ENCODE measurements at places on chromosomes 1 and 21.

GRCh38 chr1:169608226-169608625 is 21.7 kb downstream of the SELP start:
- DNase-seq = no peak

- DNase-seq = no peak
These were observed 19.7 kb upstream of the TMEM52 start for GRCh38 chr1:1938613-1939295.

DNA sequence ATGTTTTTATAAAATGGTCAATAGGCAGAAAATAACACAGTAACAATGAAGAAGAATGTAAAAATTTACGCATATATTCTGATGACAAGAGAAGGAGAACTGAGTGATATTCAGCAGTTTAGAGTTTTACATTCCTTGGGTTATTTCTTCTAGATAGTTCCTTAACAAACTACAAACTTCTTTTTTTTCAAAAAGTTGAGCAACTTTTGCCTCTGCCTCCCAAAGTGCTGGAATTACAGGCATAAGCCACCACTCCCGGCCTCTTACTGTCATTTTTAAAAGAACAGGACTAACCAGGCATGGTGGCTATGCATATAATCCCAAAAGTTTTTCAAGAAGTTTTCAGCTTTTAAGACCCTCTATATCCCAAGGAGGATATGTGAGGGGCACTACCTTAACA is 32.9 kb downstream of the ARNT start:
- no peak for DNase-seq

GRCh38 chr1:225877580-225877979 is 4.6 kb downstream of the TMEM63A start:
- peak; percentile 51 for DNase-seq

DNA sequence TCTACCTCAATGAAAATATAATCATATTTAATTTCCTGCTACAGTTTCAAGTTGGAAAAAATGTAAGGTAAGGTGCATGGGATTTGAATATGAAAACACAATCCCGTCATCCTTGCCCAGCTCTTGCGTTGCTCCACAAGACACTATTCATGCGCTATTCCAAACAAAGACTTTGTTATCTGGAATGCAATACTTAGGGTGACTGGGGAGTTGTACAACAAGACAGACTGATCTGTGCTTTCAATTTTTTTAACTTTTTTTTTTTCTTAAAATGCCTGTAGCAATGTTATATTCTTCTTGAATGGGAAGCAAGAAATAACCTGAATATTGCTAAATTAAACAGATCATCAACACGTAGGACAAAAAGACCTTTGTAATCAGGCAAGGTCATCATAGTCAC is 1077.2 kb downstream of the TTLL7 start:
- DNase-seq = no peak

- no peak for DNase-seq
These were observed 51.7 kb upstream of the TIAM1 start for GRCh38 chr21:31395791-31396190.

GRCh38 chr1:180982422-180982821 is 40.2 kb downstream of the STX6 start:
- DNase-seq = no peak

GRCh38 chr1:63640633-63641567 is 47.7 kb downstream of the PGM1 start:
- DNase-seq = no peak

- DNase-seq = no peak
These were observed 71.1 kb downstream of the NPHP4 start for GRCh38 chr1:5921129-5921528.

DNA sequence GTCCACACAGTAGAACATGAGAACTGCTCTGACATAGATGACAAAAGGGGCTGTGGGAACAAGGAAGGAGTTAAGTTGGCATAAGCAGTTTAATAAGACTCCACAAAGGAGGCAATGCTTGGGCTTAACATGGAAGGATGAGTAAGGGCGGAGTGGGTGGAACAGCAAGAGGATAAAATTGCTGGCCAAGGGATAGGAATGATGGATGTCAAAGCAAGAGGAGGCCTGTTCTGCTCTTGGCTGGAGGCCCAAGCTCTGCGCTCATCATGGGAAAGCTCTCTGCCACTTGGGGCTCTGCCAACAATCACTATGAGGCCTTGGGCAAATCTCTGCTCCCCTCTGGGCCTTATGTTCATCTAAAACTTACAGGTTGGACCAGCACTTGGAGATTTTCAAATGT is 98.3 kb upstream of the CAMK1G start:
- no peak for DNase-seq

All from liver (tissue), 10 donors.